ENCODE measurements at places on chromosomes 2 and 18.

- peak; percentile 8 for DNase-seq
Observed at GRCh38 chr2:191933307-191934105, 86.6 kb upstream of the CAVIN2 start.

DNA sequence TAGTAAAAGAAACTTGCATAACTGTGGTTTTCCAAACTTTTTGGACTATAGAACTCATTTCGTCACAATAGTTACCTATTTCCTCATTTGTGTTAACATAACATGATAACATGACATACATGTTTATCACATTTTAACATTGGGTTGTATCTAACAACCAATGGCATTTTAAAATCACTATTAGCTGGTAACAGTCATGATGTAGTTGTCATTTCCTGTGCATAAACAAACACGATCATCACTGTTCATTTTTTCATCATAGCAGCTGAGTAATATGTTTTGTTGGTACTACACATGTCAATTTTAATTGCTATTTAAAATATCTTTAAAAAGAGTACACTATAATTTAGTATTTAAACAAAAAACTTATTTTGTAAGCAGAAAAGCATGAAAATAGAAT, 402.4 kb downstream of the SATB2 start:
- DNase-seq = no peak

DNA sequence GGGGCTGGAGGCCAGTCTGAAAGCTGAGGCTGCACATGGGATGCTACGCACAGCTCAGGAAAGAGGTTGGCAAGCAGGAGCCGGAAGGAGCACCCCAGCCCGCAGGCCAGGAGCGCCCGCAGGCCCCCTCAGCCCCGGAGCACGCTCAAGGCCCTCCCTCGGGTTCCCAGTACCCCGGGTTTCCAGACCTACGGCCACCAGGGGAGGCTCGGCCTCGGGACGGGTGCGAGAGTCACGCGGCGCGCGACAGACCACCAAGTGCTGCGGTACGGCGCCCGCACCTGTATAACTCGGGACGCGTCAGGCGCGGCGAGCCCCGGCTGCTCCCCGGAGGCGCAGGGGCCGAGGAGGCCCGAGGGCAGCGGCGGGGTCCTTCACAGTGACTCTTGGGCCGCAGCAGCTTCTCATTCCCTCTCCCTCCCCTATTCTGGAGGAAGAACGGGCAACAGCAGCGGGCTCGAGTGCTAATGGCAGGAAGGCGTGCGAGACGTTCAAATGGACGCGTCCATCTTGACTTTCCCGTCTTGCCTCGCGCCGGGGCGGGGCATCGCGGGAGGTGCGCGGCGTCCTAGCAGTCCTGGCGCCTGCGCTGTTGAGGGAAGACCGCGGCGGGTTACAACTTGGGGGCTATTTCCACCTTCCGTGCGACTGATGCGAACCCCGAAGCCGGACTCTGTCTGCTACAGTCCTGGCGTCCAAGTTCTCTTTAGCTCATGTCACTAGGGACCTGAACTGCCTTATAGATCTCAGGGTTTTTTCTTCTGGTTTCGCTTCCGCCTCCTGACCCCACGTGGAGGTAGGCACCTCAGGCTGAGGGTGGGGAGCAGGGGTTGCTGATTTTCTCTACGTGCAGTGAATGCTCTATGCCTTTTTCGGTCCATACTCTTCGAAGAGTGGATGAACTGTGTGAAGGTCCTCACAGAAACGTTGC, at the start of gene ANAPC1:
TSS of gene ANAPC1 (minus strand) at position 533 of the 931 bp plus-strand sequence. CDS start 3,368 bp downstream, outside the sequence.
- DNase-seq = peak; percentile 56

DNA sequence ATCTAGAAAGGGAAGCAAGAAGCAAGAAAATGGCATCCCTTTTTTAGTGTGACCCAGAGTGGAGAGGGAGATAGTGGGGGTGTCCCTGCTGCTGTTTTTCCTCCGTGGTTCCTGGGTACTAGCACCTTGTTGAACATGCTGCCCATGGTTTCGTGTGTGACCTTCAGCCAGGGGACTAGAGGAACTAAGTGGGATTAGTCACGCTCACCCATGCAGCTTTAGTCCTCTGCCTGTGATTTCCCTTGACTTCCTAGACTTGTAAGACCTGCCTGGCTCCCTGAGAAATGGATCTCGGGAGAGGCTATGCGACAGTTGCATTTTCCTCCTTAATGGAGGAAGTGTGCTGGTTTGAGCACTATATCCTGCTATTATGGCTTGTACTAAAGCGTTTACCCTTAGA, 471.4 kb downstream of the DCDC2C start:
- no peak for DNase-seq

DNA sequence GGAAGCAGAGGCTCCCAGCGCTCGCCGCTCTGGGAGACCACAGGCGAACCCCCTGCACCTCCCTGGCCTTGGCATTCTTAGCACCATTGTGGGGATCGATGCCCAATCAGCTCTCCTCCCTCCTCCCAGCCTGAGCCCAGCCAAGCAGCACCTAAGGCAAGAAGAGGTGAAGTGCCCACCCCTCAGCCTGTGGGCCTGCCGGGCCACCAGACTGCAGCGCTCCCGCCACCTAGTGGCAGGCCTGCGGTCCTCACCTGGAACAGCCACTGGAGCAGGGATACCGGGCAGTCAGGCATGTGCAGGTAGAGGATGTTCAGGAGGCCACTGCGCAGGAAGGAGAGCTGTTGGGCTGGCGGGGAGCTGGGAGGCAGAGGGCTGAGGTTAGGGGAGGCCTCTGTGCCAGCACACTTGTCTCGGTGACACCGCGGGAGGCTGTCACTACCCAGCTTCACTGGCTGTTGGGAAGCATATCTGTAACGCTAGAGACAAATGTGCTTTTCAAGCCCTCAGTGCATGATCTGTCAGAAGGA, 35.2 kb downstream of the FAM178B start:
- DNase-seq = no peak

GRCh38 chr2:203177361-203177760, 61.5 kb upstream of the CYP20A1 start:
- DNase-seq = no peak

DNA sequence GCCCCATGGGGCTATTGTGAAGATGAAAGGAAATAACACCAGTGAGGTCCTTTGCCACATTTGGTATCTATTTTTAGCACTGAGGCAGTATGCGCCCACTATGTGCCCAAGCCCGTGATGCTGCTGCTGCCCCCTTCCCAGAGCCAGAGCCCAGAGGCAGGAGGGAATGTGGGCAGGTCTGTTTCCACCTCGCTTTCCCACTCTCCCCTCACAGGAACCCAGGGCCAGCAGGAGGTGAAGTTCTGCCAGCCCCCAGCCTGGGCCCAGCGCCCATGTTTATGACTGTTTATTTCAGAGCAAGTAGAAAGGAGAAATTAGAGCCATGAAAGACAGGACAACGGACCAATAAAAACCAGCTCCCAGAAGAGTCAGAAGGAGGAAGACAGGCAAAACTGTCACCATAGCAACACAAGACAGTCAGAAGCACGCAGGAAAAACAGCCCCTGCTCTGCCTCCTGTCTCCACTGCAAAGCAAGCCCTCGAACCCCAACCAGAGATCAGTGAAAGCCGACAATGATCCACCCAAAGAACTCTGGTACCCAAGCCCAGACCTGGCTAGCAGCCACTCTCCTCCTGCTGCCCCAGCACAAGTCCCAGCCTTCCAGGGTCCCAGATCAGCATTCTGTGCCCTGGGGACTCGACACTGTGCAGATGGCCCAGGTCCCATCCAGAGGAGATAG, 1.4 kb downstream of the CYRIA start:
- DNase-seq = no peak

DNA sequence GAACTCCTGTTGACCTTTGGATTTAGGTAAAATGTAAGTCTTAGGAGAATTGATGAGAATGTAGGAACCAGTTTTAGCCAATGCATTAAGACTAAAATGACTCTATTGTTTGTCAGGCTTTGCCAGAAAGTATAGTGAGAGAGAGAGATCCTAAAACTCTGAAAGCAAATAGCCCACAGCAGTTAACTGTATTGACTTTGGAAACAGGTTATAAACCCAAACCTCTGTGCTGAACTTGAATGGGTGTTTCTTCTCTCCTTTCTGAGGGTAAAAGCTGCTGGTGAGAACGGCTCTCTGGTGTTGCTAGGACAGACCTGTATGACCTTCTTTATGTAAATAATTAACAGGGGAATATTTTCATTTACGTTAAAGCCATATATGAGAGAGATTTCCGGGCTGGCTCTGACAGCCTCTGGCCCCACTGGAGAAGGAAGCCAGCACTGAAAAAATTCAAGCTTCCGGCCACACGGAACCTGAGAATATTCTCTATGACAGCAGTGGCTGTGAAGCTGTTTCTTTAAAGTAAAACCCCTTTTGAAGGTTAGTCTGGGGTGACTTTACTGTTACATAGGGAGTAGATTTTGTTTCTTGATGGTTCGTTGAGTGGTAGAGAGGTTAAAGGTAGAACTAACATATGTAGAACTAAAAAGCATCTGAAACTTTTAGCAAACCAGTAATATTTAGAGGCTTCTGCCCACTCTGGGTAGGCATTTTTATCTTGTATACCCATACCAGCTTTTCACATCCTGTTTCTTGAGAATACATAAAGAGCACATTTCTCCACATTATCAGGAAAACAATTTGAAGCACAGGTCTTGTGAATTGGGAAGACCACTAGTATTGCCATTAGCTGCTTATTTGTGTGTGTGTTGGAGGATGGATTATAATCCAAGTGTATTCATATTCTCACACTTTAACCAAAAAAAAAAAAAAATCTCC, 123.8 kb downstream of the SPTBN1 start:
- no peak for DNase-seq

DNA sequence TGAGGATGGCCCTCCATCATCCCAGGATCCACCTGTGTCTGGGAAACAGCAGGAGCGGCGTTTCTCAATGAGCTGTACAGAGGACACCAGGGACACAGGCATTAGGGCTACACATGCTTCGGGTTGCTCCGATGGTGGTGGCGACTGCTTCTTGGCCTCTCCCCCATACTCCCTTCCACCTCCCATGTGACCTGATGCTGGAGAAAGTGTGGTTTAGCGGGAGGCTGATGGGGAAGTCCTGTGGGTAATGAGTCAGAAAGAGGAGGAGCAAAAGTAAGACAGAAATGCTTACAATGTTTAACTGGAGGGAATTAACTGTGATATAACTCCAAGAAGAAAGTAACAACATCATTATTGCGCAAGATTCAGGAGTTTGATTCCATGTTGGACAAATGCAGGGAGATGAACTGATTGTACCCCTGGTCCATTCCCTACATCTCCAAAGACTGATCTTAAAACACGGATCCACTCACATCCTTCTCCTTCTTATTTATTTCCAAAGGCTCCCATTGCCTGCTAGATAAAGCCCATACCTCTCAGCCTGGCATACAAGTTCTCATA, 186.6 kb downstream of the NRP2 start:
- no peak for DNase-seq

GRCh38 chr2:120182019-120182560, 41.1 kb downstream of the TMEM185B start:
- no peak for DNase-seq

DNA sequence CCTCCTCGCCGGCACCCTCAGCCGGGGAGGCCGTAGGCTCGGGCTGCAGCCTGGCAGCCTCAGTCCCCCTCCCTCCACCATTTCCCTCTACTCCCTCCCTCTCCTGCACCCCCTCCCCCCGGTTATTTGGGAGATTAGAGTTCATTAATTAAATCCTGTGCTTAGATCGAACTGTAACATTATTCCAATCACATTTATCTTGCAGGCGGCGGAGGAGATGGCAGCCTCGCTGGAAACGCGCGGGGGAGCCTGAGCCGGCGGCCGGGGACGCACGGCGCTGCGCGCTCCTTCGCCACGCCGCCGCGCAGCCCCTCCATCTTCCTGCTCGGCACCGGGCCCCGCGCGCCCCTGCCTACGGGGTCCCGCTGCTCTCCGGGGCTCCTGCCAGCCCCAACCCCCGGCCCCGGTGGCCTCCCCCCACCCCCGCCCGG, at the start of gene ST8SIA3:
TSS of gene ST8SIA3 (plus strand) at position 287 of the 431 bp plus-strand sequence. CDS start 290 bp downstream, outside the sequence.
- no peak for DNase-seq

- DNase-seq = no peak
Observed at GRCh38 chr2:37585295-37585908, 86.0 kb downstream of the CDC42EP3 start.

- no peak for DNase-seq
Observed at GRCh38 chr2:171217330-171217729, 56.6 kb upstream of the TLK1 start.

- no peak for DNase-seq
Observed at GRCh38 chr2:113167115-113167932, 6.4 kb upstream of the PSD4 start.

- no peak for DNase-seq
Observed at GRCh38 chr2:188983427-188984064, 9.4 kb downstream of the COL3A1 start.

DNA sequence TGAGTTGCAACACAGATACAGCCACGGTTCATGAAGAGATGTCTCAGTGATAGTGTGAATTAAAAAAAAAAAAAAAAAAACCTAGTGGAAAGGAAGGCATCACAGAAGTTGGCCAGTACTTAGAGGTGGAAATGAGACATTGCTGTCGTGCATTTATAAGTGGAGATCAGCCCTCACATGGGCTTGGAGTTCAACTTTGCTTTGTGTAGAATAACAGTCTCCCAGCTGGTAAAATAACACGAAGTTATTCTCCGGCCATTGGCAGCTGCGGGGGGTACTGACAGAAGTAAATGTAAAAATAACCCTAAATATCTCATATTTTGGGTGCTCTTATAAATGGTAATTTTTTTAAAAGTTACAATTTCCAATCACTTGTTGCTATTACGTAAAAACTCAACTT, 98.8 kb upstream of the TMEM18 start:
- no peak for DNase-seq

- no peak for DNase-seq
Observed at GRCh38 chr18:47911877-47912276, 18.6 kb downstream of the SMAD2 start.

- DNase-seq = peak; percentile 26
Observed at GRCh38 chr18:31741097-31741735, 19.5 kb downstream of the SLC25A52 start.

- no peak for DNase-seq
Observed at GRCh38 chr2:46053564-46053963, 243.6 kb upstream of the EPAS1 start.

GRCh38 chr2:177084607-177085006, 128.0 kb upstream of the HNRNPA3 start:
- no peak for DNase-seq

DNA sequence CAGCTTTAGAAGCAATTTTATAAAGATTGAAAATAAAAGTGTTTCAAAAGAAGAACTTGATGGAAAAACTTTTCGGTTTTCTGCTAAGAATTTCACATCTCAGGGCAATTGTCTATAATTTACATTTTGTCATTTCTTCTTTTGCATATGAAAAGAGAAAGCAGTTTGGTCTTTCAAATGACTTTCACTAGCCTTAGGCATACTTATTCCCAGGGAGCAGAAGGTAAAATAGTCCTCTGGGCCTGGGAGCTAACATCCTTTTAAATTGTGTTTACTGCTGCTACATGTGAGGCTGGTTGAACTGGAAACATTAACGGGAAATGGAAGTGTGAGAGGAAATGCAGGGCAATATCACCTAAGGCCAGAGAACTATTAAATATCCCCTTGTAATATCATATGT, 37.1 kb downstream of the MYO3B start:
- DNase-seq = no peak

DNA sequence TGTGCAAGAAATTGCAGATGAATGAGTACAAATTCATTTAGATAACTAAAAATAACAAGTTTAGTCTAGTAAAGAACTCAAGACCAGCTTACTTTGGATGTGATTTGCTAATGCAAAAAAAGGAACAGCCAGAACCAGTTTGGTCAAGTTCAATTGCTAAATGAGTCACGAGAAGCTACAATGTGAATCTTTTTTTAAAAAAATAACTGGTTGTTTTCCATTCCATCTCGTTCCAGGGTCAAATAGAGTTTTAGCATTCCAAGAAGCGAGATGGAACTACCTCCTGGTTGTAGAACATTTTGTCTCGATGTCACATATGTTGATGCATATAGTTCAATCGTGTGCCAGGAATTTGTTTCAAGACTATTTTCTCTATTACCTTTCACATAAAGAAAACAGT, 65.0 kb upstream of the IKZF2 start:
- no peak for DNase-seq

All from GM12864 (cell line).